ENCODE measurements at places on chromosomes 5 and 9.

DNA sequence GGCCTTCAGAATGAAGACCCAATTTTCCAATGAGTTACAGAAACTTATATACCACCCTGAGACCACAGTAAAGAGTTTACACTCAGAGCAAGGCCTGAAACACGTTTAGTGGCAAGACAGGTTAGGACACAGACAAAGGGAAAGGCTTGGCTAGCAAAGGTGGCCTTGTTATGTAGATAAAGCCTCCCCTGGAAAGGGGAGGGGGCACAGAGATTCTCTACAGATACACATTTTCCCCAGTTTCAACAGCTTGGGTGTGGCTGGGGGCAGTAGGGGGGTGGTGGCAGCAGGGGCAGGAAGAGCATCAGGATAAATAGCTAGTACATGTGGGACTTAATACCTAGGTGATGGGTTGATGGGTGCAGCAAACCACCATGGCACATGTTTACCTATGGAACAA, 51.9 kb upstream of the PPP1R2B start:
- DNase-seq: no peak

DNA sequence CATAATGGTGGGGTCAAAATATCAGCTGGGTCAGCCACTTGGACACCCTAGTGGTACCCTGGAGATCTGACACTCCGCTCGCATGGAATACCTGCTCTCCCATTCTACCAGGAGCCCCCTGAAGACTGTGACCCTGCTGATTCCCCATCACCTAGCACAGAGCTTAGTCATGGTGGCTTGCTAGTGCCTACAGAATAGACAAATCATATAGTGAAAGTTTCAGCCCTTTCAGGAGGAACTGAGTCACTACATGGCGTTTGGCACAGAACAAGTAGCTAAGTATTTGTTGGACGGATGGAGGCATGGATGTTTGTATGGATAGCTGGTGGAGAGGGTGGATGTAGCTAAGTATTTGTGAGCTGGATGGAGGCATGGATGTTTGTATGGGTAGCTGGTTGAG, 65.3 kb downstream of the LMX1B start:
- no peak for DNase-seq

GRCh38 chr9:86613943-86614342, 259.7 kb upstream of the TUT7 start:
- DNase-seq: no peak

DNA sequence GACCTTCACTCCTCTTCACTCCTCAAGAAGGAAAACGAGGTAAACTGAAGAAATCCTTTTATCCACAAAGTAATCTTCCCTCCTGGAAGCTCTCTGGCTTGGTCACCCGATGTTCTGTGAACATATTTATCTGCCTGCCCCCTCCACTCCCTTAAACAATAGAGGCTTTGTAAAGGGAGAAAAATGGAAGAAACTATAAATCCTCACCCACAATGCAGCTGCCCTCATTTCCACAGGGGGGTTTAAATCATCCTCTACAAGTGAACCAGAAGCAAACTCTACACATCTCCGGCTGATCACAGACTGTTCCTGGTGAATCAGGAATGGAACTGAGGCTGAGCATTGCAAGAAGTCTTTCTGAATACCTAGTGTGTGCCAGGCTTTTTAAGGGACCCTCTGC, 7.2 kb downstream of the INSYN2B start:
- DNase-seq: no peak

GRCh38 chr5:141692919-141693725, 11.1 kb upstream of the ARAP3 start:
- DNase-seq: no peak

DNA sequence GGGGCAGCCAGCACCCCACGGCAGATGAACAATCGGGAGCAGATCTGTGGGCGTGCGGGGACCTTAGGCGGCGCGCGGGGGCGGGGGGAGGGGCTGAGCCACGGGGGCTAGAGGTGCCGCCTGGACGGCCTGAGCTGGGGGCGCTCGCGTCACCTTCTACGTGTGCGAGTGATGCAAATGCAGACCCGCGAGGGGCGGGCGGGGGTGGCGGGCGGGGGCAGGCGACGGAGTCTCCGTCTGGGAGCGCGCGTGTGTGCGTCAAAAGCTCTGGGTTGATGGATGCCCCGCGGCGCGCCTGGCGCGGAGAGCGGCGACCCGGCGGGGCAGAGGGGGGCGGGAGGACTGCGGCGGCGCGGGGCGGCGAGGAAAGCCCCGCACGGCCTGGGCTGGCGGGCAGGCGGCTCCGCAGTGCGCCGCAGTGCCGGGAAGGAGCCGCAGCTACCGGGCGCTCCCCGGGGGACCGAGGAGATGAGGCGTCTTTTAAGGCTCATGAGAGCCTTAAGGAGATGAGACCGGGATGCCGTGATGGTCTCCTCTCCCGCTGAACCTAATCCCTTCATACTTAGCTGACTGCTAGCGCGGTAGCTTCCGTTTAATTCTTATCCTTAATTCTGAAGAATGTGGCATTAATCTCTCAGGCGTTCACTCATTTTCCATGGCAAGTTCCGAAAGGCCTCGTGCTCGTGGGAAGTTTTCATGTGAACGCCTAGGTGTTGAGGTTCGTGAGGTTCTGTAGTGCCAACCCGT, 1.5 kb downstream of the SV2C start:
- no peak for DNase-seq

- DNase-seq: no peak
These were observed 301.9 kb downstream of the RASEF start for GRCh38 chr9:82761027-82761426.

Measured in GM19239 (cell line).